ENCODE measurements at places on chromosomes 5 and 9.

DNA sequence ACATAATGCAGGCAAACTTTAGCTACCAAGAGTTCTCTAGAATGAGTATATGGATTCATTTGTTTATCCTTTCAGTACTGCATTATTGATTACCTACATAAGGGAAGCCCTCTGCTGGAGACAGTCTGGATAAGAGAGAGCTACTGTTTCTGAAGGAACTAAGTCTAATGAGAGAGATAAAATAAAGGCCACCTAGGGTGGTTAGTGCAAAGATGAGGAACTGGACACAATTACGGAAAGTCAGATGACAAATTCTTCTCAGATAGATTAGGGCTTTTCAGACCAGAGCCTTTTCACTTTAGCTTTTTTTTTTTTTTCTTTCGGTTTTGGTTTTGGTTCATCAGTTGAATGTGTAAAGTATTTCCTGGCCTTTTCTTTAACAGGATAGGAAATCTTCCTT lies 31.3 kb downstream of the ISOC1 start:
- DNase-seq = no peak

GRCh38 chr5:160959804-160960203 lies 107.8 kb upstream of the ATP10B start:
- no peak for DNase-seq

GRCh38 chr9:96654450-96655197 lies 493 bp downstream of the PRXL2C start:
- peak; percentile 93 for DNase-seq

GRCh38 chr9:81850724-81851123 lies 77.5 kb upstream of the SPATA31D4 start:
- no peak for DNase-seq

- DNase-seq = no peak
Observed at GRCh38 chr5:141356133-141356532, 1.3 kb downstream of the PCDHGA4 start.
